ENCODE measurements at places on chromosomes 16 and 17.

DNA sequence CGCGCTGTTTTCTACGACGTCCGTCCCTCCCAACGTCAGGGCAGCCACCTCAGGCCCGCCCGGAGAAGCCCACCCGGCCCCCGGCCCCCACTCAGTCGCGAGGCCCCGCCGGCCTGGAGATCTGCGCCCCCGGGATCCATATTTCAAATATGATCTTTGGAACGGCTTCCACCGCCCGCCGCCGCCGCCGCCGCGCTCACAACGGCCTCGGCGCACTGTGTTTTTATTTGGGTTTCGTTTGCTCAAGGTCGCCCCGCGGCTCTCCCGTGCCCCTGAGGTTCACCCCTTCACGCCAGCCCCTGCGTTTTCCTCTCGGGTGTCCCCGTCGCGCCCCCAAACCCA lies 4.2 kb upstream of the CBX4 start:
- no peak for DNase-seq

DNA sequence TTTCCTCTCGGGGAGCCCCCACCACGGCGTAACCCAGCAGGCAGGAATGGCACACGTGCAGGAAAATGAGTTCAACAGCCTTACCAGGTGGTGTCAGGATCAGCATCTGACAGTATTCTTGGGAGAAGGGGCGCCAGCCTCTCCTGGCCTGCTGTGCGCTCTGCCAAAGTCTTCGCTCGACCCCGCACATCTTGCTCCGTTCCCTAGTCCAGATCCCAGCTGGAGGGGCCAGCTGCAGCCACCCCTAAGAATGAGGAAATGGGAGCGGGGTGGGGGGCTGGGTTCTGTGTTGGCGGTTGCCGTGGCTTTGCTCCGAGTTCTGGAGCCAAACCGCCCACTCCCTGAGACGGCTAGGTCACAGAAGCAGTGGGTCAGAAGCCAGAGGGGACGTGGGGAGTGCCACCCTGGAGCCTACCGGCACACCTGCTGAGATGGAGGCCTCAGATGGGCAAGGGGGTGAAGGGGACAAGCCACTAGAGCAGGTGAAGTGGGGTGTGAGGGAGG lies at the start of gene CHCT1:
Gene CHCT1 (plus strand): TSS at position 328 of the 504 bp plus-strand sequence. CDS start 104 bp downstream, at position 432.
- no peak for DNase-seq

DNA sequence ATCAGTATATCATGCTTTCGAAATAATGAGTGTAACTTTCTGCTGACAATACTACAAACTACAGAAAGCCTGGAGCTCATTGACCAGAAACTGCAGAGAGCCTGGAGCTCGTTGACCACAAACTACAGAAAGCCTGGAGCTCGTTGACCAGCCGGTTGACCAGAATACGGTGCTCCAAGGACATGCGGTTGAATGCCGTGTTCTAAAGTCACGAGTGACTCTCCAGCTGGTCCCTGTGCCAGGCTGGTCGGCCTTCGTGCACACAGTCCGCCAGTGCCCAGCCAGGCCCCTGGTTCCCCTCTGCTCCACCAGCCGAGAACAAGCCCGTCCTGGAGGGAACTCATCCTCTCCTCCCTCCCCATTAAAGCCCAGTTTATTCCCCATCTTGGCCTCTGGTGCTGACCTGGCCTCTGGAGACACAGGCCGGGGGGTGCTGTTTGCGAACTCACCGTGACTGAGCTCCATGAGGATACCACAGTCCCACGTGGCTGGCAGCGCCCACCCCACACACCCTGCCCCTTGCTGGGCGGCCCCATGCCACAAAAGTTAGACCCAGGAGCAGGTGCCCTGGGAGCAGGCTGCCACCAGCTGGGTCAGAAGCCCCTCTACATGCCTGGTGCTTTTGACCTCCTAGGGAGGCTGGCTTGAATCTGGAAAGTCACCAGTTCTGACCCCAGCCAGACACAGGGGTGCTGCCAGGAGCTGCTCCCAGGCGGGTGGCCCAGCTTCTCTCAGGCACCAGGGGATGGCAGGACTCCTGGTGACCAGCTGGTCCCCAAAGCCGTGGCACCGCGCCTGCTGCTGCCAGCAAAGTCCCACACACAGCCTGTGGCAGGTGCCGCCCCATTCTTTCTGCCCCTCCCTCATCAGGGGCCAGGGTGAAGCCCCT lies 15.5 kb upstream of the CDH15 start:
- DNase-seq, result no peak

DNA sequence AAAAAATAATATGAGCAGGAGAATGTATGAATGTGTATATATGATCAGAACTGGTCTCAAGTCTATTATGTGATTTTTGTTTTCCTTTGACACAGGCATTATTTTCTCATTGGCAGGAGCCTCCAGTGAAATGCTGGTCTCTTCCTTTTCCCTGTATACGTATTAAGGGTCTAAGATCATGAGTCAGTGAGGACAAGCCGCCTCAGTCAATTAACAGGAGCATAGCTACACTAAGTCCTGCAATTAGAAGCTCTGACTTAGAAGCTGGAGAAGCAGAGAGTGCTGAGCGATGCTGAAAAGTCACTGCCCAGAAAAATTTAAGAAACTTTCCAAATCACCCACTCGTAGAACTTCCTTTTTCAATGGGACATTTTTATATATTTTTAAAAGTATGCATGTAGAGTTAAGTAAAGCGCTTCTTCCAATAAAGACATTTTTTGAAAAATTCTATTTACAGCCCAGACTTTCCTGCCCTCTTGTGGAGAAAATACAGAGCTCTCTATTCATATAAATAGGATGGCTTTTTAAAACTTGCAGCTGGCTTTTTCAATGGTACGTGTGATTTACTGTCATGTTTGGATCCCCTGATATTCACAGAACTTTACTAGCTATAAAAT lies 70.2 kb upstream of the PSMD7 start:
- DNase-seq, result no peak

DNA sequence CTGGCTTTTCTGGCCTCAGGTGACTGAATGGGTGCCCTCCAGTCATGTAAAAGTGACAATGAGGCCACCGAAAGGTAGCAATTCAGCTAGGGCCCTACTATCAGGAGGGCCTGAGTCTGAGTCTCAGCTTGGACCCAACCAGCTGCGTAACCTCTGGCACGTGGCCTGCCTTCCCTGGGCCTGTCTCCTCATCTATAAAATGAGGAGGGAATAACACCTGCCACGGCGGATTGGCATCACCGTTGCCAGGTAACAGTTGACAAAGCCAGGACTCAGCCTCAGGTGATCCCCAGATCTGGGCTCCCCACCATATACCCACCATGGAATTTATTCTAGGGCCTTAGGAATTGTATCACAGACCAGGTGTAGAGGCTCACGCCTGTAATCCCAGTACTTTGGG lies 217.1 kb downstream of the KATNIP start:
- DNase-seq, result no peak

- no peak for DNase-seq
Measured at GRCh38 chr17:17527534-17527933, 31.3 kb upstream of the RASD1 start.

- DNase-seq, result no peak
Measured at GRCh38 chr17:75933808-75934207, 7.0 kb downstream of the FBF1 start.

GRCh38 chr16:57394444-57394843 lies 10.1 kb upstream of the CCL17 start:
- no peak for DNase-seq

GRCh38 chr17:11742886-11743285 lies 144.6 kb downstream of the DNAH9 start:
- DNase-seq, result peak; percentile 7

DNA sequence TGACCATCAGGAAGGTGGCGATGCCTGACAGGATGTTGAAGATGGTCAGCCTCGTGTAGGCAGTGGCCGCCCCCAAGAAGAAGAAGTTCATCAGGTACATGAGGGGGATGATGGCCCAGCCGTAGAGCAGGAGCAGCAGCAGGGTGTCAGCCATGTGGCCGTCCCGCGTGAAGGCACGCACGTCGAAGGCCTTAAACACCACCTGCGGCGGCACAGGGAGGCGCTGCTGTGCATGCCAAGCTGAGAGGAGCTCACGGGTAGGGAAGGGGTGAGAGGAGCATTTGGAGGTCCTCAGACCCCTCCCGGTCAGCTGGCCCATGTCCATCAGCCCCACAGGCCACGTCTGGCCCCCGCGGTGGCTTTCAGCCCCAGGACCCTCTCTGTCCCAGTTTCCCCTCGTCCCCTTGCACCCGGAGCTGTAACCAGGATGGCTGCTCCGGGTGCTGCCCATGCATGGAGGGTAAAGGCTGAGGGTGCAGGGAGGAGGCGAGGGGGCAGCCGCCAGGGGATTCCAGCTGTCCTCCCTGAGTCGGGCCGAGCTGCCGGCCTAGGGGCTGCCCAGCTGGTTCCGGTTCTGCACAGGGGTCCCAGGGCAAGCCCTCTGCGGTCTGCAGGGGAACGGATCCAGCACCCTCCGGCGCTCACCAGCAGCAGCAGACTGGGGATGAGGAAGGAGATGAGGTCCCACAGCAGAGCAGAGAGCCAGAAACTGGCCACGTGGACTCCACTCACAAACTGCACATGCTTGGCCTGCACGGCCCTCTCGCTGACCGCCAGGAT lies 17.1 kb upstream of the RNPS1 start:
- DNase-seq, result no peak

DNA sequence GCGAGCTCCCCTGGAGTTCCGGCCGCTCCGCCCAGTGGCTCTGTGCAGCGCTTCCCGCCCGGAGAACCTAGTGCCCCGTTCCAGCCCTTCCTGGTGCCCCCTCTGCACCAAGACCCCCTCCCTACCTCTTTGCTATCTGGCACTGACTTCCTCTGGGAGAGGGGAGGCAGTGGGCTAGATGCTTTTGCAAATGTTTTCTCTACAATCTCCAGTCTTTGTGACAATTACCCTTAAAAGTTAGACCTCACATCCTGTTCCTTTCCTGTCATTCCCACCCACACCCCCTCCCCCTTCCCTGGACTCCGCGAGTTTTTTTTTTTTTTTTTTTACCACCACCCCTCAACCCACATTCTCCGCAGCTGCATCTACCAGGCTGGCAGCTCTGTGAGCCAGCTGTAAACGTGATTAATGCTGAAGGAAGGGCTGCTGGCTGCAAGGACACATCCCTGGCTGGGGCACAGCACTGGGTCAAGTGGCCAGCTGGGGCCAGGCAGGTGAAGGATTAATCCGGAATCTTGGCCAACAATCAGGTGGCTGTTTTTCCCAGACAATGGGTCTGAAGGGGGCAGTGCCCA lies 101.5 kb downstream of the MGAT5B start:
- DNase-seq, result no peak

GRCh38 chr17:31688701-31689100 lies 170.3 kb downstream of the COPRS start:
- DNase-seq, result no peak

DNA sequence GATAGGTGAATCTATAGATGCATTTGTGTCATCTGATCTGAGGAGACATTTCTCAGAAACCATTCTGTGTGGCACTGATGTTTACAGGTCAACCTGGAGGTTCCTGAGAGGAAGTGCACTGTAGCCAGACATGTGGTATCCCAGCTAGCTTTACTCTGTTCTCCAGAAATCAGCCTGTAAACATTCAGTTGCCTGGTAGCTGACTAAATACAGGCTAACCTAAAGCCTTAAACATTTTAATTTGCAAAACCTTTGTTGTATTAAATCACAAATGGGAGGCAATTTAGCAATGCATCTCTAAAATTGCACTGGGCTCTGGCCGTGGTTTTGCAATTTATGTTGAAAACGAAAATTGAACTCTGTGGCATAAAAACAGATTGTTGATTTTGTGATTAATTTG lies 207.6 kb downstream of the FTO start:
- no peak for DNase-seq

DNA sequence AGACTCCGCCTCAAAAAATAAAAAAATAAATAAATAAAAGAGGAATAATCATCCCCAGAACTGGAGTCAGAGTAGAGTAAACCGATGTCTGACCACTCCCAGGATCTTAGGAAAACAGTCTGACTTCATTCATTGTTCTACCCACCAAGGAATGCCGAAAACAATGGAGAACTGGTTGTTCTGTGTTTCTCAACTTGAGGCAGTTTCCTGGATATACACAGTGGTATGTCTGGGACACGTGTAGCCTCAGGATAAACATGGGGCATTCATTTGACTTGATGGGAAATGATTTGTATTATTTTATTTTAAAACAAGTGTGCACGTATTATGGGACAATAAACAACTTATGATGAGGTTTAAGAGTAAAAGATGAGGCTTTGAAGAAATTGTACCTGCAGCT lies 32.8 kb upstream of the PAFAH1B1 start:
- no peak for DNase-seq

DNA sequence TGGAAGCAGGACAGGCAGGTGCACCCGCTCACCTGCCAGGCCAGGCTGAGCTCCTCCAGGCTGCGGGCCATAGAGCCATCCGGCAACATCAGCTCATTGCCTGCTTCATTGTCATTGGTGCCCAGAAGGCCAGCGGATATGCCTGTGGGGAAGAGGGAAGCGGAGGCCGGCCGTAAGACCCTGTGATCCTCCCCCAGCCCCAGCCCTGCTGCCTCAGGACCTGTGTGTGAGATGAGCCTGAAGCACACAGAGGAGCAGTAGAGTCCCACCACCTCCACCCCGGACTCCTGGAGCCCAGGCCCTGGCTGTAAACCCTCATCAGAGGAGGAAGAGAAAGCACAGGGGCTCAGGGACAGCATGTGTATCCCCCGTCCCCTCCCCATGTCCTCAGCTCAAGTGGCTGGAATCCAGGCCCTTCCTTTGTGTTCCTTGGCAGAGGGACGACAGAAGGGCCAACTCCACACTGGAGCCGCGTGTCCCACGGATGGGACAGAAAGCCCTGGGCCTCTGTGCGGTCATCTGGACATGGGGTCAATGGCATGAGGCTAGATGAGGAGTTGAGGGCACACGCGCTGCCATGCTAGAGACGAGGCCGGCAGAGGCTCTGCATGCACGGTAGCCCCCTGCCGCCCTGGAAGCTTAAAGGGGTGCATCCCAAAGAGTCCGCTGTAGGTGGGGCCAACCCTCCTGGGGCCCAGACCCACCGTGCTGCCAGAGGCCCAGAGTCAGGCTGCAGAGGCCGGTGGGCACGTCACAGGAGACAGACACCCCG lies 39.1 kb downstream of the RMI2 start:
- DNase-seq, result no peak

- no peak for DNase-seq
Measured at GRCh38 chr16:11094075-11094856, 149.9 kb downstream of the CLEC16A start.

DNA sequence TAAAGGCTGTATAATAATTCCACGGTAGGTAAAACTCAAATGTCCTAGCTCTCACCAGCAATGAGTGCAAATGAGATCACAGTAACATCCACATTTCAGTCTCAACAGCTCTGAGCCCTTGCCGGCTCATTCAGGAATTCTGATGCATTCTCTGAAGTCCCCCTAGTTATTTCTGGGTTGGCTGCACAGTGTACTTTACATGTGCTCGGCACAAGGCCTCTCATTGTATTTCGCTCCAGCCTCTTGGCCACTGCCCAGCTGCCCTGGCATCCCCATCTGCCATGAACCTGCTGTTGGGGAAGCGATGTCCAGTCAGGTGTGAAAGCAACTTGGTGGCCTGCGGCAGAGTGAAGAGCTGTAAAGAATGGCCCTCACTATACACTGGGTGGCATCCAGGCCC lies 14.3 kb downstream of the PRCD start:
- no peak for DNase-seq

- DNase-seq, result no peak
Measured at GRCh38 chr17:13351046-13351445, 250.7 kb downstream of the HS3ST3A1 start.

- DNase-seq, result no peak
Measured at GRCh38 chr16:27287887-27288286, 19.3 kb upstream of the NSMCE1 start.
